Kidney capillary endothelial cell (primary cell): ENCODE measurements at places on chromosomes 7 and 10.

- DNase-seq, result peak; percentile 26
These were observed 128.6 kb downstream of the OAT start for GRCh38 chr10:124289851-124290795.

- no peak for DNase-seq
These were observed 9.3 kb upstream of the PDE1C start for GRCh38 chr7:32079510-32079909.

GRCh38 chr10:91653219-91653870 is 20.5 kb upstream of the PPP1R3C start:
- no peak for DNase-seq

- no peak for DNase-seq
These were observed 106.9 kb downstream of the AOAH start for GRCh38 chr7:36617408-36617807.

DNA sequence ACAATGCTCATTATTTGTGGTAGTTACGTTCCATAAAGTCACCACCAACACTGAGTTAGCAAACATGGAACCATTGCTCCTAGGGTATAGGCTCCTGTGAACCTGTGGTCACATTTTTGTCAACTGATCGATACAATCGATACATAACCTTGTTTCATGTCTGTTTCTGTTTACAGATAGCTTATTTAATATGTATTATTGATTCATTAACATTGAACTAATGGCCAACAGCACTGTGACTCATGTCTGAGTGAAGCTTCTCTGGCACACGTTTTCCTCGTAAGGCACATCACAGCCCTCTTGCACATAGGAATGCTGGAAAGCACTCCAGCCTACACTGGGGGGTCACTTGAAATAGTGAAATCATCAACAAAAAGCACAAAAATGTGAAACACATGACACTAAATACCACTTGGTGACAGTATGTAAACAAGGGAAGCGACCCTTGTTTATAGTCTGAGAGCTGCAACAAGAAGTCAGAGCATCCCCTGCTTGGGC is 27.0 kb downstream of the GHRHR start:
- DNase-seq, result no peak

DNA sequence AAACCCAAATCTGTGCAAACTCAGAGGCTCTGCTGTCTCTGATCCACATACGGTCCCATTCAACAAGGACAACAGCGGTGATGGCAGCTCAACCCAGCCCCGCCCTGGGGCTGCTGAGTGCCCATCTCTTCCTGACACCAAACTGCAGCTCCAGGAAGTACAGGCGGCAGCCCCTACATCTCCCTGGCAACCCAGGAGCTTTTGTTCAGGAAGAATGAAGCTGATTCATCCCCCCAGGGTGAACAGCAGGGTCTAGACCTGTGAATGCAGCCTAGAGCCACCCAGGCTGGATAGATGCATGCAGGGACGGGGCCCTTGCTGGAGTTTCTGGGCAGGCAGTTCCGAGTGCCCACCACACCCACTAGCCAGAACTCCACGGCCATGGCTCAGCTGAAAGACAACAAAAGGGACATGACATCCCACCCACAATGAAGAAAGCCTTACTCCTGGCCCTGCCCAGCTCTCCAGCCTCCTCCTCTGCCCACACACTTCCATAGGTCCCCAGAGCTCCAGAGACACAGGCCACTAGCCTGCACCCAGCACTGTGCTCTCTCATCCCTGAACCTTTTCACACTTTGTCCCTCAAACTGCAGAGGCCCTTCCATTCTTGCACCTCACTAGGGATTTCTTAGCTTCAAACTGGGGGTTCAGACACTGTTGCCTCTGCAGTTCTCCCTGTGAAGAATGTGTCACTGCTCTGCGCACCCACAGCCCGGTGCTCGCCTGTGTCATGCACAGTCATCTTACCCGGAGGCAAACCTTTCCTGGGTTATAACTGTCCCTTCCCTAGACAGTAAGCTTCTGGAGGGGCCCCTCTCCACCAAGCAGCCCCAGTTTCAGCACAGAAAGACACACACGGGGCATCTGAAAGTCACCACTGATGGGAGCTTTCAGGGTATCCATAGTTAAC is 99.1 kb downstream of the GRID1 start:
- DNase-seq, result no peak

GRCh38 chr7:142916508-142916907 is 17.0 kb downstream of the TRPV5 start:
- DNase-seq, result no peak

DNA sequence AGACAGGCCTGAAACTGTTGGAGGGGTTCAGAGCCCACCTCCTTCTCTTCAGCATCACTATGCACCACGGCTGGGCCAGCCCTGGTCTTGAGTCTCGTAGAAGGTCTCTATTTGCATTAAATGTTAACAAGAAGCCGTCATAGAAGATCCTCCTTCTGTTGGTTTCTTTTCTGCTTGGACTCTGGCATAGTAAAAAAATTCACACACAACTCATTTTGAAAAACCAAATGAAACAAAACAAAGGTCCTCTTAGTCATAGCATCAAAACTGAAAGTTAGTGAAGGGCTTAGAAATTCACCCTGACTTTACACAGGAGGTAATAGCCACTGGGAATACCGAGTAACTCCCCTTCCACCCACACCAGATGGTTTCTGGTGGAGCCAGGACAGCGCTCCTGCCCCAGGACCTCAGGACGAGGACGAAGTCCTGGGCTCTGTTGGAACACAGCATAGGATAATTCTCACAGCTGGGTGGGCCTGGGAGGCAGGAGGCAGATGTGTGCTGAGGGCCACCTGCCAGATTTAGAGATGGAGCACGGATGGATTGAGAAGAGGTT is 248.4 kb upstream of the KLF6 start:
- DNase-seq, result no peak

DNA sequence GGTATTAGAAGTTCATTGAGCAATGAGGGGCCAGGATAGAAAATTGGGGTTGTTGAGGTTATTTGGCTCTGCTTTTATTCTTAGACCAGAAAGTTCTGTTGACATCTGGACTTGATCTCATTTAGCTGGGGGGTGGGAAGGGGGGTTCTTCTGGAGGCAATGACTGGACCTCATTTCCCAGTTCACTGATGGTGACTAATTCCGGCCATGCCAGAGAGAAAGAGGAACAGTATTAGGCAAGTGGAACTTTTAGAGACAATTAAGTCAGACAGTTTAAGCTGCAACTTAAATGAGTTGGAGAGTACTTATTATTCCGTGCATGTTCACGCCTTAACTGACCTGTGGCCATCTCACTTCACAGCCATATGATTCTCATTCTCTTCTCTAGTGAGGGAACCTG is 512.5 kb downstream of the REEP3 start:
- no peak for DNase-seq

GRCh38 chr7:157586426-157586955 is 249.7 kb downstream of the DNAJB6 start:
- no peak for DNase-seq

DNA sequence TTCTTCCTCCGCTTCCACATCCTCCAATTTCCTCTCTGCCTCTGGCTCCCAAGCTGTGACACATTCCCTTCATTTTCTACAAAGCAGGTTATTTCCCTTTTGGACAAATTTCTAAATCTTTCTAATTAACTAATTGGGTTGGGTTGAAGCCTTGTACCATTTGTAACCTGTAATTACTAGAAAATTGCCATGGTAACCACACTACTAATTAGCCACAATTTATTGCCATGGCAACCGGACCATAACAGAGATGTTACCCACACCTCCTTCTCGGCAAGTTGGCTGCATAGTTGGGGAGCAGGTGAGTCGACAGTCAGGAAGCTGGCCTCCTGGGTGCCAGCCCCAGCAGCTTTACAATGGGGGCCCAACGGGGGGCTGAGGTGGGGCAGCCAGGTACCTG is 61.6 kb downstream of the GOLGA7B start:
- no peak for DNase-seq

- no peak for DNase-seq
These were observed 605.4 kb downstream of the INHBA start for GRCh38 chr7:41097501-41097900.

GRCh38 chr10:129958629-129959543 is 5.2 kb downstream of the EBF3 start:
- no peak for DNase-seq

DNA sequence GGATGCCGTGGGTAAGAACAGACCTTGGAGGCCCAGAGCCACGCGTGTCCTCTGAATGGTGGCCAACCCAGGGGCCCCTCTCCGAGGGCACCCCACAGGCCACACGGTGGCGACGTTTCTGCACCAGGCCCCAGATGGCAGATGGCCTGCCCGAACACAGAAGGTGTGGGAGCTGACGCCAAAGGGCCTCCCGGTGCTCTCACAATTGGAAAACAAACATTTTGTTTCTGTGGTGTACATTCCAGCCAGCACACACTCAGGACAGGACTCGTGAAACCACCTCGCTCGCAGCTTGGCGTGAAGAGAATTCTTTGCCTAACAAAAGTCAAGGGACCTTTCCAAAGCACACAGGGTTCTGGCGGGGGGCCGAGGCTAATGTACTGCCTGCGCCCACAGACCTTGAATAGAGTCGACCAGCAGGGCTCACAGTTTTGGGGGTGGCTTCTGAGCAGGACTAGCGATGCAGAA is 112.1 kb downstream of the FAM53B start:
- no peak for DNase-seq

- no peak for DNase-seq
These were observed 1.2 kb upstream of the TMEM273 start for GRCh38 chr10:49189422-49189821.

DNA sequence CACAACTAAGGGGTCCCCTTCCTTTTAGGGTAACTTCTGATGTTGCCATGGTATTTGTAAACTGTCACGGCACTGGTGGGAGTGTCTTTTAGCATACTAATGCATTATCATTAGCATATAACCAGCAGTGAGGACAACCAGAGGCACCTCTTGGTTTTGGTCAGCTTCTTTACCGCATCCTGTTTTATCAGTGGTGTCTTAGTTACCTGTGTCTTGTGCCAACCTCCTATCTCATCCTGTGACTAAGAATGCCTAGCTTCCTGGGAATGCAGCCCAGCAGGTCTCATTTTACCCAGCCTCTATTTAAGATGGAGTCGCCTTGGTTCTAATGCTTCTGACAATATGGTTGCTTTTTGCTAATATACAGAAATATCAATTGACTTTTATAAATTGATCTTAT is 54.9 kb downstream of the AHCYL2 start:
- no peak for DNase-seq
